Mesenteric fat pad (tissue), 1 donor: ENCODE measurements at places on chromosomes 1 and 21.

DNA sequence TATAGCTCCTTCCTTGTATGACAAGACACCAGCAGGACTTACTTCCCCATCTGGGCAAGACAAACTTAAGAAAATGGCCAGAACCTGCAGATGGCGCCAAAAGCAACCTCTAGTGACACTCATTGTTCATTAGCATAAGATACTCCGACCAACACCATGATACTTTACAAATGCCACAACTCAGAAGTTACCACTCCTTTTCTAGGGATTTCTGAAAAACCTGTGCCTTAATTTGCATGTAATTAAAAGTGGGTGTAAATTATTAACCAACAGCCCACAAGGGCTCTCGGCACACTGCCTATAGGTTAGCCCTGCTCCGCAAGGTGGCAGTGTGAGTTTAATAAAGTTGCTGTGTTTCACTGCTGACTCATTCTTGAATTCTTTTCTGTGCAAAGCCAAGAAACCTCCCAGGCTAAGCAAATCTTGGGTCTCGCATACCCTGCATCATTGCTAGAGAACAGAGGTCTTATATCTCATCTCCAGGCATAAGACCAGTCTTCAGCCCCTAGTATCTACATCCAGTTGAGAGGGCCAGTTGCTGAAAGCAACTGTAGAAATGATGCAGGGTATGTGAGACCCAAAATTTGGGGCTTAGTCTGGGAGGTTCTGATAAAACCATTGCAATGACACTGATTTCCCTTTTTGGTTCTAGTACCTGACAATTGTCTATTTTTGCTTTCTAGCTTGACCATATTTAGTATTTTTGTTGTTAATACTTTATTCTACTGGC is 86.4 kb downstream of the FAF1 start:
- DNase-seq = no peak

GRCh38 chr1:196209983-196210382 is 398.3 kb downstream of the KCNT2 start:
- DNase-seq = no peak

DNA sequence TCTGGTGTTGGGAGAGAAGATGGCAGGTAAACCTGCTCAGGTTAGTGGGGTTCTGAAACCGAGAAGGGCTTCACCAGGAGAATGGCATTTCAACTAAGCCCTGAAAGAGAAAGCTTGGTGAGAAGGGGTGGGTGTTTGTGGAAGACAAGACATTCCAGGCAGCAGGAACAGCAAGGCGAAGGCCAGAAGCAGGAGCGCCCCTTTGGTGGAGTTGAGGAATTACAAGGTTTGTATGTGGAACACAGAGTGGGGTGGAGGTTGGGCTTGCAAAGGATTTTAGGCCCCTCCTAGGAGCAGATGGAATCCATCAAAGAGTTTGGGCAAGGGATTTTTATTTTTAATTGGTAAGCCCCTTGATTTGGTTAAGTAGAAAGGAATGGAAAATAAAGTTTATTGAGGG is 24.8 kb upstream of the ELOA start:
- DNase-seq = no peak

DNA sequence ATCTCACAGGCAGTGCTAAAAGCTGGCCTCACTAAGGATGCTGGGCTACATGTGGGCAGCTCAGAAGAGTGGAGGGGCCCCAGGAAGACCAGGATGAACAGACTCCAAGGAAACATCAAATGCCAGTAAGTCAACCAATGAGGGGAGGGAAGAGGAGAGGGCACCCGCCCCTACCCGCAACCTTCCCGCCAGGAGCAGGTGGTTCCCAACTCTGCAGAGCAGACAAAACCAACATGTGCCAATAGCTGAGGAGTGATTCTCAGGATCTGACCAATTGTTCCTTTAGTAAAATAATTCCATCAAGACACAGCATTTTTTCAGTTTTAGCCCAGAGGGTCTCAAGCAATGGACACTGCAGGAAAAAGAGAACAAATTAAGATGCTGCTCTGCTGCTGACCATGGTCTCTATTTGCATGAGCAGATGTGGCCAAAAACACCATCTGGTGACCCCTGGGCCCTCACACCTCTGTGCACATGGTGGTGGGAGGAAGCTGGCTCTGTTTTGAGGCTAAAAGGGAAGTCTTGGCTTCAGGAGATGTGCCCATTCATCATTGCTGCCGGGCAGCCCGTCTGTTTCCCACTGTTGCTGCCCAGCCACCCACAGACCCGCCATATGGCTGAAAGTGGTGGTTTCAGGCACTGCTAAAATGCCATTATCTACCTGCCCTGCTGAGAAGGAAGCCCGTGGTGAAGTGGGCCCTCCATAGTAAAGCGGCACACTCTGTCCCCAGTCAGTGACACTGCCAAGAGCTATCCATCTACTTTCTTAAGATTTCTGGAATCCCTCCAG is 231.8 kb downstream of the KCNH1 start:
- no peak for DNase-seq

DNA sequence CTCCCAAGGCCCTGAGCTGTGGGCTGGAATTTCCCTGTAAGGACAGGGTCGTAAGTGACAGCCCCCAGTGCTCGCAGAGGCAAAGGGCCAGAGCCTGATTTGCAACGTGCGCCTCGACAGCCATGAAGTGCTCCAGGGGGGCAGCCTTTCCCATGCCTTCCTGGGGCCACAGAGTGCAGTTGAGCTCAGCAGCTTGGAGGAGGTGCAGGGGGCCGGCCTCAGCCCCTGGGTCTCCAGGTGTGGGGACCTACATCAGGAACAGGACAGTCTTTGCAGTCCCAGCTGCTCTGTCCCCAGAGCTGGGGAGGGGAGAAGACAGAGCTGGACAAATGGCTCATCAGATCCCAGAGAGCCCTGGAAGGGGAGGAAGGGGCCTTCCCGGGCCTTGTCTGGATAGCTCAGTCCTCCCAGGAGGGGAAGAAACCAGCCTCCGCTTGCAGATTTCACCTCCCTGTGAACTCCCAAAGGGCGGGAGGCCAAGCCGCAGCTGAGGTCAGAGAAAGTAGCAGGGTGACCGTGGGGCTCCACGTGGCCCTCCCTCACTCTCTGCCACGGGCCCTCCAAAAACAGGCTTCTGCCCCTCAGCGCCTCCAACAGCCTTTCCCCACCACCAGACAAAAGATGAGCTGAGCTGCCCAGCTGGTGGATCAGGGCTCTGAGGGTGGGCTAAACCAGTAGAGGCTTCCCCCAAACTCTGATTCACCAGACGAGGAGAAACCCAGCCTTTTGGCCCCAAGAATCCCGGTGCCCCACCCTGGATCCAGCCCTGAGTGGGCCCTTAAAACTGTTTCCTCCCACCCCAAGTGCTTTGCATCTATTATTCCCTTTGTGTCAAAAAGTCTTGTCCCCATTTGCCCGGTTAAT is 76.5 kb downstream of the DHRS3 start:
- peak; percentile 89 for DNase-seq
